ENCODE measurements at places on chromosomes 16 and 17.

GRCh38 chr16:3823427-3823826 lies 57.1 kb downstream of the CREBBP start:
- DNase-seq: no peak

- no peak for DNase-seq
Observed at GRCh38 chr17:14121952-14122351, 52.6 kb downstream of the COX10 start.

- no peak for DNase-seq
Observed at GRCh38 chr17:73924909-73925186, 278.6 kb upstream of the RPL38 start.

- DNase-seq: no peak
Observed at GRCh38 chr16:56607109-56607618, 1.2 kb upstream of the MT2A start.

- no peak for DNase-seq
Observed at GRCh38 chr17:3712811-3713463, 10.8 kb upstream of the HASPIN start.

GRCh38 chr17:57338257-57338914 lies 82.1 kb downstream of the MSI2 start:
- no peak for DNase-seq

- no peak for DNase-seq
Observed at GRCh38 chr17:4509401-4509800, 10.7 kb downstream of the SPNS2 start.

GRCh38 chr16:56309008-56309407 lies 116.3 kb downstream of the AMFR start:
- no peak for DNase-seq

DNA sequence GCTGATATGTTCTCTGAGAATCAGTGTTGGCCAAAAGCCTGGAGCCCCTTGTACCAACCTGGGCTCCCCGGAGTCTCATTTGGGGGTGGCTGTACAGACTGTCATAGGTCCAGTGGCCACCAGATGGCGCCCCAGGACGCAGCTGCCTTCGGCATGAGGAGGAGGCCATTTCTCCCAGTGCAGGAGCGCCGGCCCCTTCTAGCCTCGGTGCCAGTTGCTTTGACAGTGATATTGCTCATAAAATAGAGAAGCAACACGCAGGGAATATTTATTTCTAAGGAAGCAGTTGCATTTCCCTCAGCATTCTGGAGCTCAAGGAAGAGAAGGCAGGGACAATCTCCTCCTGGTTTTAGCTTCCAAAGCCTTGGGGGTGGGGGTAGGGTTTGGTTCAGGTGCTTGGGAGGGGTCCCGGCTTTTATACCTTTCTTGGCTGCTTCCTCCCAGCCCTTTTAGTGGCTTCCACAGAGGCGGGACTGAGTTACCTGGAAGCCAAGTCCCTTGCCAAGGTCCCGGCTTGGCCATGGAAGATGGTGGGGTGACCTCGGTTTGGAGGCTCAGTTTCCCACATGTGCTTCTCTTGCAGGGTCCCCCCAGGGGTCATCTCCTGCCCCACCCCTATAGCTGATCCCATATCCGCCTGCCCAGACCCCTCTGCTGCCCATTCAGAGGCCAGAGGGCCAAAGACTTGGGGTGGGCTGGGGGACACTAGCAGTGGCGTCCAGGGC lies 117.8 kb upstream of the CDC42EP4 start:
- no peak for DNase-seq

DNA sequence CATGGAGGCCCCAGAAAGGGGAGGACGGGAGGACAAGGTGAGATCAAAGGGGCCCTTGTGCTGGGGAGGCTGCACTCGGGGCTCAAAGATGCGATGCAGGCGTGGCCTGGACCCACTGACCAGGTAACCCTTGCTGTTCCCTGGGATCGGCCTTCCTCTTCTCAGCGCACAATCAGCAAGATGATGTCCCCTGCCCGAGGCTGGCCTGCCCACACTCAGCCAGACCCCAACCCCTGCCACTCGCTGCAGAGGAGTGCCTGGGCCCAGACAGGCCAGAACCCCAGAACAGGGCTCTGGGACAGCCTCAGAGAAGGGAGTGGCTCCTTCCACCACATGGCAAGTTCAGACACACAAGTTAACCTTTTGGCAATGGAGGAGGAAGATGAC lies 14.8 kb downstream of the KIFC3 start:
- no peak for DNase-seq

GRCh38 chr17:74654742-74655141 lies 31.2 kb upstream of the CD300E start:
- no peak for DNase-seq

DNA sequence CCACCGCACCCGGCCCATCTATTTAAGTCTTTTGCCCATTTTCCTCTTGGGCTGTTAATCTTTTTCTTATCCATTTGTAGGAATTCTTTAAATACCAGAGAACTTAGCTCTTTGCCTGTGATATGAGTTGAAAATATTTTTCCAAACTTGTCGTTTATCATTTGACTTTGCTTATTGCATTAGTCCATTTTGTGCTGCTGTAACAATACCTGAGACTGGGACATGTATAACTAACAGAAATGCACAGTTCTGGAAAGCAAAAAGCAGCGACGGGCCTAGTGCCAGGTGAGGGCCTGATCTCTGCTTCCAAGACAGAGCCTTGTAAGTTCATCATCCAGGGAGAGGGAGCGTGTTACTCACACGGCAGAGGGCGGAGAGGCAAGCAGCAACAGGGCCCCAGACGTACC lies 25.6 kb upstream of the BHLHA9 start:
- DNase-seq: no peak

- no peak for DNase-seq
Observed at GRCh38 chr16:61929776-61930175, 106.5 kb downstream of the CDH8 start.

DNA sequence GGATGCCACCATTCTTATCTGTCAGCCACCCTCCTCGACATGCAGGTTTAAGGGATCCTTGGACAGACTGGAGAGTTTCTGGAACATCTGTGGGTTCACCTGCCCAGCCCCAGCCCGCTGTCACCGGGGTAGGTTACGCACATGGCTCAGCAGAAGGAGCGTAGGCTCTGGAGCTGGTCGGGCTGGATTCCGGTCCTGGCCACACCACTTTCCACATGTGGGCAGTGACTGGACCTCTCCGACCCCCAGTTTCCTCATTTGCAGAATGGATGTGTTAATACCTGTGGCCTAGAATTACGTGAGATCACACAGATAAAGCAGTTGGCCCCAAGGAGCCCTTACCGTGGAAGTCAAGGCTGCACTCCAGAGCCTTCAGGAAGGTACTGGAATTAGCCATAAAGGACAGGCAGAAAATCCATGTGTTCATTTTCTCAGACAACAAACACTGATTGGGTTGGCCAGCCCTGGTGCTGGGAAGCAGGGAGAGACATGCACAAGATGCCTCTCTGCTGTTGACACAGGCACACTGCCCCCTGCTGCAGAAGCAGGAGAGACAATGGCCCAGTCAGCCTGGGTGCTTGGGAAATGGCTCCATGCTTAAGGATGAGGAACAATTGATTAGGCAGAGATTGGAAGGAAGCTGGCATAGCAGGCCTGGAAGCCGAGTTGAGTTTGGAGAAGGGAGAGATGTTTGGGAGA lies 58.8 kb downstream of the SF3B3 start:
- no peak for DNase-seq

DNA sequence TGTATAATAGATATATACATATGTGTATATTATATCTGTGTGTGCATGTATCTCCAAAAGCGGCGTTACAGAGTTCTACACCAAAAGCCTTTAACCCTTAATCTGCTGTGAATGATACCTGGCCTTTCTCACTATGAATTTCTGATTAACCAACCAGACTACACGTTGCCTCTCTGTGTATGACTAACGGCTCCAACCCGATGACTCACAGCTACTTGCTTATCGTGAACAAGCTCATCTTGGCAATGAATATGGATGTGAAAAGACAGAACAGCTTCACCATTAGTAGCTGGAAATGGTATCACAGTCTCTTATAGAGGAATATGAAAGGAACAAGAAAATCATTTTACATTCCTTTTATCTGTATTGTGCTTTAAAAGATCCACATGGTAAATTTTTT lies 23.8 kb upstream of the ARHGAP44 start:
- no peak for DNase-seq

DNA sequence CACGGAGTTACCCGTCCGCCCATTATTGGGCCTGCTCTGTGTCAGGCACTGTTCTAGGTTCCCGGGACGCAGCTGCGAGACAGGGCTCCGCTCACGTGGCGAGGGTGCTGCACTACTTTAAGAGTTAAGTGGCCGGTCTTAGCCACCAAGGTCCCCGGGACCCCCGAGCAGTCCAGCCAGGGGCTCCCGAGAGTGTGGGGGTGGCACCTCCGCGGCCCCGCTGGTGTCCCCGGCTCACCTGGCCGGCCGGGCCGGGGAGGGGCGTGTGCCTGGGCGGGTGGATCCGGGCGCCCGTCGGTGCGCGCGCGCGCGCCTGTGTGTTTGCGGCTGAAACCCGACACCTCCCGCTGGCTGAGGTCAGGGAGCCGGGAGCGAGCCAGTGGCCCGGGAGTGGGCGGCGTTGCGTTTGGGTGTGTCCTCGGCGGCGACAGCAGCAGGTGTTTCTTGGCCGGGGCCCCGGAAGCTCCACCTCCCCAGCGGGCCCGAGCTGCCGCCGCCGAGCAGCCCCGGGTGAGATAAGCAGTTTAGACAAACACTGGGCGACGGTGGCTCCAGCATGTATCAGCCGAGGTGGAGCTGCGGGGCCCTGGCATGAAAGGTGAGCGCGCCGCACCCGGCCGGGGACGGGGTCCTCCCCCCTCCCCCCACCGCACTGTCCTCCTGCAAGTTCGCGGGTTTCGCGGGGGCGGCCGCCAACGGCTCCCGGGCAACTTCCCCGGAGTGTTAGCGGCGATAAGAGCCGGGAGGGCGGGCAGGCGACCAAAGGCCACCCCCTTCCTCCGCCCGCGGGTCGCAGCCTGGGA lies at the start of gene GSE1:
Gene GSE1 (plus strand): TSS at position 522 of the 803 bp plus-strand sequence. CDS start 70 bp downstream, at position 592.
- DNase-seq: no peak
